Stimulated activated CD4-positive, alpha-beta T cell treated with anti-CD3 and anti-CD28 coated beads, Interleukin-1b, Interleukin-23, amount 100 ng/mL, for 48 hours (primary cell): ENCODE measurements at places on chromosomes 16 and 17.

DNA sequence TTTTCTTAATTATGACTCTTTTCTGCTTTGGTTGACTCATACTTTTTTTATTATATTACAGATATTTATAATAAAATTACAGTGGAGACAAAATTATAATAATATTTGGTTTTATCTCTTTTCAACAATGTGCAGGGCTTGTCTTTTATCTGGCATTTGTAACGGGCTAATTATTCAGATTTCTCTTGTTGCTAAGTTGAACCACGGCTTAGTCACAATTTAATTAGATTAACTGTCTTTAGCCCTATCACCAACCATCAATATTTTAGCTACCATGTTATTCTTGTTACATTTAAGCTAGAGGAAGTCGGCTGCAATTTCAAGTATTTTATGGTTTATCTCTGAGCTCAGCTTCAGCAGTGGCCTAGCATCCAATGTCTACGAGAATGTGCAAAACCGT is 798.9 kb upstream of the CA10 start:
- no peak for DNase-seq

GRCh38 chr16:62225675-62226074 is 189.4 kb upstream of the CDH8 start:
- DNase-seq: peak; percentile 47

GRCh38 chr17:76530095-76530723 is 7.3 kb downstream of the CYGB start:
- DNase-seq: no peak

GRCh38 chr17:39016193-39017153 is 49.3 kb upstream of the FBXO47 start:
- DNase-seq: no peak

- DNase-seq: no peak
Observed at GRCh38 chr16:64159976-64160375, 961.9 kb downstream of the CDH11 start.

DNA sequence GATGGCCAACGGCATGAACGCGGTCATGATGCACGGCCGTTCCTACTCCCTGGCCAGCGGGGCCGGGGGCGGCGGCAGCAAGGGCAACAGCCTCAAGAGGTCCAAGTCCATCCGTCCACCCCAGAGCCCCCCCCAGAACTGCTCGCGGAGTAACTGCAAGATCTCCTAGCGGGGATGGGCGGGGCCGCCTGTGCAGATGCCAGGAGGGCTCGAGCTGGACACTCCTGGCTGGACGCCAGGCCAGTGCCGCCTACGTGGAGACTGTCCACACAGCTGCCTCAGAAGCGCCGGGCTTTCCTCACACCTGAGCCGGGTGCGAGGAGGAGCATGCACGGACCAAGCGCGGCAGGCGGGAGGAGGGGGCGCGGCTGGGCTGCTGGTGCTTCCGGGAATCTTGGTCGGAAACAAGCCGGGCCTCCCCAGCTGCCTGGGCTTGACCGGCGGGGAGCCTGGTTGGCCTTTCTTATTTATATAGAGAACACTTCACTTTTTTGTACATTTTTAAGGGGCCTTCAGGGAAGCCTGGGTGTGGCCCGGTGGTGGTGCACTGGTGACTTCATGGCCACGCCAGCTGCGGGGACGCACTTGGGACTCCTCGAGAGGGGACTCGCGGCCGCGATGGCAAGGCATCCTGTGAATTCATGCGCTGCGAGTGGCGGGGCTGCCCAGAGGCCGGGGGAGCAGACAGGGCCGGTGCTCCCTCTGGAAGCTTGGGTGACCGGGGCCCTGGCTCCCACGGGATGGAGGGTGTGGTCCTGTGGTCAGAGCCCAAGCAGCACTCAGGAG is 3.1 kb upstream of the WFIKKN1 start:
- DNase-seq: no peak

DNA sequence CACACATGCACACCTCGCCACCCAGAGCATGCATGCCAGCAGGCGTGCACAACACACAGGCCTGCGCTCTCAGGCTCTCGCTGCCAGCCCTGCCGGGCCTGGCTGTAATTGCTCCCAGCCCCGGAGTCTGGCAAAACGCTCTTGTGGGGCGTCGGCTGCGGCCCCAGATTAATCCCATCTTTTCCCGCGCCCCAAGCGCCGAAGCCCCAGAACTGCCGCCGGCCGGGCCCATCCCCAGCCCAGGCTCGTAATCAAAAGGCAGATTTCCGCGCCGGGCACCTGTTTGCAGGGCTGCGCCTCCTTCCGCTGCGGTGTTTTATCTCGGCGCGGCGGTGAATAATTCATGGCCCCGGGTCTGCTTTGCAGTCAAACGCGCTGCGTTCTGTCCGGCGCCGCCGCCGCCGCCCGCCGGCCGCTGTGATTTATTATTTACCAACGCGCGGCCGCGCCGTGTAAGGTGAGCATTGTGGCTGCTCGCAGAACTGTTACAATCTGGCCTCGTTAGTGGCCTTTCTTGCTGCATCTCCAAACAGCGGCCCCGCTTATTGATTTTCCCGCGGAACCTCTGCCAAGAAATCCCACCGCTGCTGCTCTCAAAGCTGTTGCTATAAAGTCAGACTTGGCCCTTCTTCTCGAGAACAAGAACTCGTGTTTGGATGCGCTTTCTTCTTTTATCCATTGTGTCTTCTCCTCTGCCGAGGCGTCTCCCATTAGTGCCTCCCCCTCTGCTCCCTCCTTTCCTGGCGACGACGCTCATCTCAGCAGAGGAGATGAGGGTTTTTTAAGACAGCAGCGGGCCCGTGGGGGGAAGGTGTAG is 126.1 kb downstream of the IRX5 start:
- no peak for DNase-seq

- DNase-seq: no peak
Observed at GRCh38 chr16:79171931-79172705, 428.4 kb downstream of the MAF start.

- DNase-seq: no peak
Observed at GRCh38 chr17:73510981-73511718, 133.1 kb downstream of the SDK2 start.

GRCh38 chr16:10539236-10539635 is 41.2 kb downstream of the EMP2 start:
- no peak for DNase-seq

DNA sequence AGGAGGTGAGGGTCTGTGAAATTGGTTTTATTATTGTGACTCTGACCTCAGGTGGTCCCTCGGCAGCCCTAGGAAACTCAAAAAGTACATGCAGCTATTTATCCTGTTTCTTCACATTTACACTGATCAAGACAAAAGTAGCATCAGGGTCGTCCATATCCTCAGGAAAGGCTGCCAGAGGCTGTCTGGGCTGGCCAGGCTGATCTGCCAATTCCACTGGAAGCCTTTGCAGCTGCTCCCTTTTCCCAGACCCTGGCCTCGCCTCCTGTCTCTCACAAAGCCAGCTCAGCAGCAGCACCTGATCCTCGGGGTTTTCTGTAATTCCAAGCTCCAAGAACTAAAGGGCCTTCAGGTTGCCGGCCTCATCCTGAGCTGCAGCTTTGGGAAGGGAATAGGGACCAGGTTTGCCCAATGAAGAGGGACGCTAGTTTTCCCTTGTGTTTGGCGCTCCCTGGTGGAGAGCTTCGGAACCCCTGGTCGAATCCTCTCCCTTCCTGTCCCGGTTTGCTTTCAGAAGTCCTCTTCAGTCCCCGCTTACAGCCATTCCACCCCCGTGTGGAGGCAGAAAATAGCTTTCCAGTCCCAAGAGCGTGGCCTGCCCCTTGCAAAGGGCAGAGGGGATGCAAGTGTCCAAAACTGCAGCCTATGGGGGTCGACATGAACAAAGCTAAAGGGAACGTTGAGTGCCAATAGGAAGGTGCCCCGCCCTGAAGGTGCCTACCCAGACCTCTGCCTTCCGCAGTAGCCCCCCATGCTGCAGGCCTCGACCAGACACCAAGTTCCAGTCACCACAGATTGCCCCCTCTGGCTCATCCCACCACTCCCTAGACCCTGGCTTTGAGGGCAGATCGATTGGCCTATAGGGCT is 13.4 kb downstream of the MFSD6L start:
- peak; percentile 56 for DNase-seq

GRCh38 chr16:62755938-62756337 is 719.7 kb upstream of the CDH8 start:
- no peak for DNase-seq

- no peak for DNase-seq
Observed at GRCh38 chr16:61957075-61957855, 79.0 kb downstream of the CDH8 start.
